Vagina (tissue), 2 donors: ENCODE measurements at places on chromosomes 13 and 19.

DNA sequence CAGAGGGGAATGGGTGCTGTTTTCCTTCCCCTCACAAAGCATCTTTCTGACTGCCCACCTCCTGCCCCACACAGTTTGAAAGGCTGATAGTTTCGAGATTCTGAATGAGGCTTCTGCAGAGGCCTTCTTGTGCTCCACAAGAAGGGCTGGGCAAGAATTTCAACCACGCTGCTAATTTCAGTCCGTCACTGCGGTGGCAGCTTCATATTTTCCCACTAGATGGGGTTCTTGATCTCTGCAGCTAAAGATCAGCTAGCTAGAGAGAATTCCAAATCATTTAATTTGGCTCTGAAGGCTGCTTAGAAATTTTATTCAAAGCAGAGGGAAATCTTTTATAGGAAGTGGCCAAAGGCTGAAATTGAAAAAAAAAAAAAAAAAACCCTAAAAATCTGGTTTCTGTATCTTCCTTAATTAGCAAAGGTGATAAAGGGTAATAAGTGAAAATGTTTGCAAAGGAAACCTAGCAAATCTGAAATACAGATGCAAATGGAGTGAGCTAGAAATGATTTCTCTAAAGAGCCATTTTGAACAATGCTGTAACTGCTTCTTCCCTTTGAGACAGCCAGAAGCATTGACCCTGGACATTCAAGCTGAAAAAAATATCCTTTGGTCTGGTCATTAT lies 38.0 kb upstream of the C13orf42 start:
- no peak for DNase-seq

GRCh38 chr19:7292352-7292949 lies 1.8 kb downstream of the INSR start:
- DNase-seq, result no peak

DNA sequence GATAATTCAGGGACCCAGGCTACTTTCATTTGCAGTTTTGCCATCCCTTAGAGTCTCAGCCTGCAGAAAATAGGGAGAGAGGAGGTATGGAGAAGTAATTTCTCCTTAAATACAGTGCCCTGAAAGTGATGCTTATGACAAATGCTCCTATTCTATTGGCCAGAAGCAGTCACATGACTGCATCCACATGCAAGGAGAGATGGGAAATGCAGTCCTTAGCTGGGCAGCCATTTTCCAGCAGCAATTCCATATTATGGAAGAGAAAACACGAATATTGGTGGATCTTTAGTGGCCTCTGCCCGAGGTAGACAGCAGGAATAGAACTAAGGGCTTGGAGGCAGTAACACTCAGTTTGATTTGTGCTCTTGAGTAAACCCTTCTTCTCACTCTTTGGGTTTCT lies 39.4 kb downstream of the VAV1 start:
- DNase-seq, result no peak

DNA sequence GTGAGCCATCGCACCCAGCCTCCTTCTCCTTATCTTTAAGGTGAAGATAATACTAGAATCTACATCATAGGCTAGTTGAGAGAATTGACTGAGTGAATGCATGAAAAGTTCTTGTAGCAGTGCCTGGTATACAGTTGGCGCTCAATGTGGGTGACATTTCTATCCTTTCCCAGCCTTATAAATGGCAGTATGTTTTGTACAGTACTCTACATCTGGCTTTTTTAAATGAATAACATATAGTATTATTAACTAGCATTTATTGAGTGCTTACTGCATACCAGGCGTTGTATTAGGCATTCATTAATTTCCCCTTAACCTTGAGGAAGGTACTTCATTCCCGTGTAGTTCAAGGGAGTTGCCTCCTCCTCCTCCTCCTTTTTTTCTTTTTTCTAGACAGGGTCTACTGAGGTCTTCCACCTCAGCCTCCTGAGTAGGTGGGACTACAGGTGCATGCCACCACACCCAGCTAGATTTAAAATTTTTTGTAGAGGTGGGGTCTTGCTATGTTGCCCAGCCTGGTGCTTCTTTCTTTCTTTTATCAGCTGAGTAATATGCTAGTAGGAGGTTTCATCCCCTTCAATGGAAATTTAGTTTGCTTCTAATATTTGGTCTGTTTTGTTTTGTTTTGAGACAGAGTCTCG lies 2.8 kb downstream of the C5AR1 start:
- DNase-seq, result no peak

DNA sequence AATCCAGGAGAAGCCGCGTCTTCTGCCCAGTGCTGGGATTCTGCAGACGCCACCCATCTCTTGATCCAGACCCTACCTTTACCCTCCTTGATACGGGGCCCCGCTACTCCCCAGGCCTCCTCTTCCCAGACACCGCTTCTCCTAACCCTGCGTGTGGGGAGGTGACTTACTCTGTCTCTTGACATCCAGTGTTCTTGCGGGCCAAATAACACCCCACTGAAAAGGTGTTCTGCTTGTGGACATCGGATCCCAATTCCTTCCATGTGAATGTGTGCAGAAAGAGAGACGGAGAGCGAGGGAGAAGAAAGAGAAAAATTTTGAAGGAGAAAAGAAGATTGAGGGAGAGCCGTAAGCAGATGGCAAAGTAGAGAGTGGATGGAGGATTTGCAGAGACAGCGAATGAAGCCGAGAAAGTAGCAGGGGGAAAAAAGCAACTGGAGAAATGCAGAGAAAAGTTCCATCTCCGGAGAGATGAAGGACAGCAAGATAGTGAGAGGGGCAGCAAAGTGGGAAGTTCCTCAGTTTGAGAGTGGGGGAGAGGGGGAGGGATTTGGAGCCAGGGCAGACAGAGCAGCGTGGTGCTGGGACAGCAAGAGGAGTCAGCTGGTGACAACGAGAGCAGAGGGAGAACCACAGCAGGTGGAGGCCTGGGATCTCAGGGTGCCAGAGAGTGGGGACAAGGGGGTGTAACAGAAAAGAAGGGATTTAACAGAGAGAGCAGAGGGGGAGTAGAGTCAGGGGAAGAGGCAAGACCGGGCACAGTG lies 814 bp downstream of the ZNF480 start:
- DNase-seq, result no peak

- DNase-seq, result no peak
These were observed 7.5 kb downstream of the DOCK9 start for GRCh38 chr13:98970330-98970729.

GRCh38 chr19:18541258-18541991 lies 1.9 kb downstream of the FKBP8 start:
- no peak for DNase-seq

GRCh38 chr13:66887088-66887487 lies 343.0 kb downstream of the PCDH9 start:
- DNase-seq, result no peak

GRCh38 chr19:46426506-46427162 lies 2.1 kb downstream of the PNMA8C start:
- DNase-seq, result no peak

DNA sequence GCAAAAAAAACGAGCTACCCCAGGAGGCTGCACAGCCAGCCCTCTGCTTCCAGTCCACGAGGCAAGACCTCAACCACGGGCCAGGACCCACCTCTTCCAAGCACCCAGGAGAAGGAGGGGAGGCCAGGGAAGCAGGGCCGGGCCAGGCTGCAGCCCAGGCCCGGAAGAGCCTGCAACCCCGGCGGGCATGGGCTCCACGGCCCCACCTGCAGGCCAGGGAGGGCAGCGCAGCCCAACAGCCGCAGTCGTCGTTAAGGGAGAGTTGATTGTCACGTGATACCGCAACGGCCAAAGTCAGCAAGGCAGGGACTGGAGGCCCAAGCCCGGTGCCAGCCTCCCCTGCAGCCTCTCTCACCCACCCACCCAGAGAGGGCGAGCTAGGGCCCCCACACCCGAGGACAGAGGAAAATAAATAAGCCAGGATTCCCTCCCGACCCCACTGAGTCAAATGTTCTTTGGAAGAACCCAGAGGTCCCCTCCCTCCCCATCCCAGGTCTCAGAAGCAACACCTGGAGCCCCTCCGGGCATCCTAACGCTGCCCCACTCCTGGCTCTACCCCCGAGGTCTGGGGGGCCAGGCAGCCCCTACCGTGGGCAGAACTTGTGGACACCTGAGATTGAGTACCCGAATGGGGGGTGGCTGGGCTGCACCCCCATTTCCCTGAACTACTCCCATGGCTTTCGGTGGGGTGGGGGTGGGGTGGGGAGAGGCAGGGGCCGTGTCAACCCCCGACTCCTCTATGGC lies 5.2 kb upstream of the REXO1 start:
- DNase-seq, result no peak

DNA sequence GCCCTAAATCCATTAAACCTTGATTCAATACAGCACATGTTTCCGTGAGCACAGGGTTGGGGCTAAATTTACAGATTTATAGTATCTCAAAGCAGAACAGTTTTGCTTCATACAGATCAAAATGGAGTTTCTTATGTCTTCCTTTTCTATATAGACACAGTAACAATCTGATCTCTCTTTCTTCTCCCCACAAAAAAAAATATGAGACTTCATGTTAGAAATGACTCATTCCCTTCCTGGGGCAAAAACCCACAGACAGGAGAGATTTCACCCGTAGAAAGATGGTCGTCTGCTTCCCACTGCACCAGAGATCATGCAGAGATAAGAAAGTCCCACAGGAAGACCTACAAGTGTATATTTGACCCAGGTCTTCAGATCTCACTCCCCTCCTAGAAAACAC lies 7.7 kb upstream of the ZNF611 start:
- DNase-seq, result no peak

GRCh38 chr13:48296528-48296927 lies 7.0 kb upstream of the RB1 start:
- DNase-seq, result no peak

- no peak for DNase-seq
These were observed 1053.9 kb downstream of the UQCRFS1 start for GRCh38 chr19:28159065-28159464.

- no peak for DNase-seq
These were observed 2.5 kb downstream of the KDM4B start for GRCh38 chr19:4971424-4971793.

DNA sequence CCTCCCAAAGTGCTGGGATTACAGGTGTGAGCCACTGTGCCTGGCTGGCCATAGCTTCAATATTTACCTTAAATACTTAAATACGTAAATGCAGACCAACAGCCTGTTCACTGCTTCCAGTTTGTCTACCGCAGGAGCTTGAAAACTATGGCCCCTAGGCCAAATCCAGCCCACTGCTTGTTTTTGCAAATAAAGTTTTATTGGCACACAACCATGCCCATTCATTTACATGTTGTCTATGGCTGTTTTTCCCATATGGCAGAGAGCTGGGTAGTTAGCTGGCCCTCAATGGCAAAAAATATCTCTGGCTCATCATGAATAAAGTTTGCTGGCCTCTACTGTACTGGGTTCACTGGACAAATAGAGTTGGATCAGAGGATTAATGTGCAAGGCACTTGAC lies 11.8 kb downstream of the PRR12 start:
- no peak for DNase-seq

- DNase-seq, result no peak
These were observed 6.7 kb upstream of the F2RL3 start for GRCh38 chr19:16882146-16882545.

DNA sequence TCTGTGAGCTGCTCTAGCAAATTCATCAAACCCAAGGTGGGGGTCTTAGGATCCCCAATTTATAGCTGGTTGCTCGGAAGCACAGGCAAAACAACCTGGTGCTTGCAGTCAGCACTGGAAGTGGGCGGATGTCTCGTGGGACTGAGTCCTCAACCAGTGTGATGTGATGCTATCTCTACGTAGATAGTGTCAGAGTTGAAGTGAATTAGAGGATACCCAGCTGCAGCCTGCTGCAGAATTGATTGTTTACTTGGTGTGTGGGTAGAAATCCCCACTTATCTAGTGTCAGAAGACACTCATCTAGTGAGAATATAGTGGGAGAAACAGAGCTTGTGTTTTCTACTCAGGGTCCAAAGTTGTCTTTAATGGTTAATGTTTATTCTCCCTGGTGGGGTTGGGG lies 63.3 kb downstream of the CBY2 start:
- DNase-seq, result no peak

GRCh38 chr13:50512474-50513299 lies 330.8 kb downstream of the DLEU7 start:
- DNase-seq, result no peak

DNA sequence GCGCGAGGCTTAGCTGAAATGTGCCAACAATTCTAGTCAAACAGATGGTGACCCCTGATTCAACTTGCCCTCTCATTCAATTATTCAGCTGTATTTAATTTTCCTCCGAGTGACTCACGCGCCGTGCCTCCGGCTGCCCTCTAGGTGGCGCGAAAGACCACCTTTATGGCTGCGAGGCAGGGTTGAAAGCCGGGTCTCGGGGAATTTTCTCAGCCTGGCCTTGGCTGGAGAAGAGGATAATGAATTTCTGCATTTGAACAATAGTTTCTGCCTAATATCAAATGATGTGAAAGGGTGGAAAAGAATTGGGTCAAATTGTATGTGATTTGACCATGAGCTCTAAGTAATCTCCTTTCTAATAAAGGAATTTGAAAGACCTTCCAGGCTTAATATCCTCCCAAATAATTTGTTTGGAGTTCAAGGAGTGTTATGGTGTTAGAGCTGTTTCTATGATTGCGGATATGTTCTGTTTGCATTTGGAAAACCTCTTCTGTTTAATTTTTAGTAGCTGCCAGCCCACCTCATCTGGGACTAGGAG lies 310.9 kb downstream of the ZNF536 start:
- no peak for DNase-seq

DNA sequence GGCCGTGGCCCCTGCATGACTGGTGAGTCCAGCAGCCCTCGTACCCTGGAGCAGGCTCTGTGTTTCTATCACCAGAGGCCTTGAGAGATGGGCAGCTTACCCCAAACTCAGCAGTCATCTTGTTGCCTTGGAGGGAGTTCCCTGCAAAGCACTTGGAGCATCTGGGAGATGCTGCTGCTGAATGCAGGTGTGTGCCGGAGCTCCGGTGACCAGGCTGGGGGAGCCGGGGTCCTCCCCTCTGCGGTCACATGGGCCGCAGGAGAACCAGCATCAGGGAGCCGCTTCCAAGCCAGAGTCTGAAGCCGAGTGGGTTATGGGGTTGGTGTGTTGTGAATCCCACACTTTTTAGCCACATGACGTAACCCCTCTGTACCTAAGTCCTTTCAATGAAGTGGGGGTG lies 82.8 kb downstream of the TEX29 start:
- no peak for DNase-seq

DNA sequence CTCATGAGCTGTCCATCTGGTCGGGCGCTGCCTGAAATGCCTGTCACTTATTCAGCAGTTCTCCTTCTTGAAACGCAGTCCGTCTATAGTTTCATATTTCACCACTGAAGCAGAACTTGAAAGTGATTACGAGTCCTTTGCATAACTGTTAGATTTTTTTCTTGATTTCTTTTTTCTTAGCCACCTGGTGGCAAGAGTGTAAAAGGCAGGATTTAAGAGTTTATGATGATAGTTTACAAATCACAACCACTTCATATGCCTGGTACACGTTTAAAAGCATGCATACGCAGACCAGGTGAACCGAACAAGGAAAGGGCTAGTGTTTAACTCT lies 45.8 kb downstream of the GGACT start:
- DNase-seq, result no peak

GRCh38 chr19:4548238-4548584 lies 8.4 kb upstream of the LRG1 start:
- no peak for DNase-seq

GRCh38 chr19:482186-483041 lies 13.9 kb upstream of the MADCAM1 start:
- no peak for DNase-seq
